ENCODE measurements at places on chromosomes 4 and X.
A peak's percentile ranks its signal among the peaks of the same experiment; 100 is the strongest.

- no peak overlapping the region for H3K27ac ChIP-seq
- no peak overlapping the region for H3K4me3 ChIP-seq
- H3K4me1 ChIP-seq, result no peaks in the 10 kb centered on the region
- peaks cover 5% of the 10 kb centered on the region for H3K27me3 ChIP-seq
- no peaks in the 10 kb centered on the region for H3K36me3 ChIP-seq
Measured at GRCh38 chrX:38661103-38661441, 99.7 kb downstream of the TSPAN7 start.

GRCh38 chr4:22707390-22707789, 14.7 kb downstream of the GBA3 start:
- H3K36me3 ChIP-seq, result no peaks in the 10 kb centered on the region
- H3K4me3 ChIP-seq, result no peak overlapping the region
- DNase-seq, result no peak
- no peaks in the 10 kb centered on the region for H3K4me1 ChIP-seq
- no peaks in the 10 kb centered on the region for H3K27me3 ChIP-seq
- H3K27ac ChIP-seq, result no peak overlapping the region

DNA sequence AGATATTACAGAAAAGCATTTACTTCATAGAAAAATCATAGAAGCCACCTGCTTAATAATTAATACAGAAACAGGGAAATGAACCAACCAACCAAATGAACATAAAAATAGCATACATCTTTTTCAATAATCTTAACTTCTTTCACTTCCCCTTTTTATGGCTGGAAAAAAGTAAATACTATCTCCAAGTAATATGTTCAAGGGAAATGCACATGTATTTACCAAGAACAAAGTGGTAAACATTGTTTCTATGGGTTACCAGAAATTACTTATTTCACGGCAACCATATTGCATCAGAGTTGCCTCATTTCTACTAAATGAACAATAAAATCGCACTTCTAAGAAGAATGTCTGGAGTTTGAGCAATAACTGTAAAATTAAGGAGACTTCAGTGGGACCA, 321.3 kb downstream of the TMA16 start:
- no peak overlapping the region for H3K27ac ChIP-seq
- H3K4me3 ChIP-seq, result no peak overlapping the region

DNA sequence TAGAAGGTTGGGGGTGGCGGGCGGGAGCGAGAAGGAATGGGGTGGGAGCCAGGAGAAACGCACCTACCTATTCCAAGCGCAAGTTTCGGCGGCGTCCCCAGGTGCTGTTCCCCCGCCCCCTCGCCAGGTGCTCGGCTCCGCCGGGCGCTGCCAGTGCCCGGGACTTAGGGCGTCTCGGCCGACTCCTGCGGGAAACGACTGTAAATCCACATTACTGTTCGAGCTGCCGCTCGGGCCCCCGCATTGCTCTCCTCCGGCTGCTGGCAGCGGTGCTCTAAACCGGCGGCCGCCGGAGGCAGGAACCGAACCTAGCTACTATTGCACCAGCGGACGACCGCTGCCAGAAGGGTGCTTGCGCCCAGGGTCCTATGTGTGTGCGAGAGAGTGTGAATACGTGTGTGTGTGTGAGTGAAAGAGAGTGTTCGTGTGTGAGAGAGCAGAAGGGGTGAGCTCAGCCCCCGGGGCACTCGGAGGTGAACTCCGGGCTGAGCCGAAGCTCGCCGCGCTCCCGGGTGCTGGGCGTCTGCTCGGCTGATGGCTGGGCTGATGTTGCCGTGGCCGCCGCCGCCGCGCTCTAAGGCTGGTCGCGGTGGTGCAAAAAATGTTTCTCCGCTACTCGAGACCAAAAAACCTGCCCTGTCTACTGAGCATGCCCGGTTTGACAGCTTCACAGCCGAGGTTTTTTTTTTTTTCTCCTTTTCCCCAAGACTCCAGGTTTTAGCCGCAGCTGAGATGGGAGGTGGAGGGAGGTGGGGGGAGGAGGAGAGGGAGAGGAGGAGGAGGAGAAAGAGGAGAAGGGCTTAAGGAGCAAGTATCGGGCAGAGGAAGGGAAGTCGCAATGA, 115.7 kb upstream of the TEX13C start:
- no peaks in the 10 kb centered on the region for H3K4me1 ChIP-seq
- H3K4me3 ChIP-seq, result no peak overlapping the region
- no peaks in the 10 kb centered on the region for H3K36me3 ChIP-seq

DNA sequence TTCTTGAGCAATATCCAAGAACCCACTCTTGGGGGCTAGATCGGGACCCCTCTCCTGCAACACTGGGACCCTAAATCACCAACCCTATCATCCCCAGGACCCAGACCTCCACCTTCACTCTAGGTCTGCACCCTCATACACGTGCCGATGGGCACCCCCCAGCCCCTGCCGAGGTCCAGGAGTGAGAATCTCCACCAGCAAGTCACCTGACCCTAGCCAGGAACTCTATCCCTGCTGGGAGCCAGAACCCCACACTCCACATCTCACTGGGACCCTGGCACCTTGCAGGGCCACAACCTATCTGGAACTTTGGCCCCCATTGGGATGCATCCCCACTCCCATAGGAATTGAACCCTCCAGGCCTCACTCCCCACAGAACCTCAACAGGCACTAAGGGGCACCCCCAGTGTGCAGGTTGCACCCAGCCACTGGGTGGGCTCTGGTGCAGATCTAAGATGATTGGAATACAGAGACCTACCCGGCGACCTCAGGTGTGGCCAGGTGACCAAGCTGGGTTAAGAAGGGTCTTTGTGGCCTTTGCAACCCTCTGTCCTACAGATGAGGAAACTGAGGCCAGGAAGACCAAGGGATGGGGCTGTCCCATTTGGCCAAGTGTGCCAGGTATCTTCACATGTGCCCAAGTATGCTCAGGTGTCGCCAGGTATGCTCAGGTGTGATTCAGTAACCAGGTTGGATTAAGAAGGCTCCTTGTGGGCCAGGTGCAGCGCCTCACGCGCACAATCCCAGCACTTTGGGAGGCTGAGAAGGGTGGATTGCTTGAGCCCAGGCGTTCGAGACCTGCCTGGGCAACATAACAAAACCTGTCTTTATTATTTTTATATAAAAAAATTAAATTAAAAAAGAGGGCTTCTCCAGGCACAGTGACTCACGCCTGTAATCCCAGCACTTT, 3.1 kb upstream of the DHRSX start:
- H3K4me1 ChIP-seq, result peaks cover 7% of the 10 kb centered on the region
- H3K27ac ChIP-seq, result no peak overlapping the region
- DNase-seq, result no peak

DNA sequence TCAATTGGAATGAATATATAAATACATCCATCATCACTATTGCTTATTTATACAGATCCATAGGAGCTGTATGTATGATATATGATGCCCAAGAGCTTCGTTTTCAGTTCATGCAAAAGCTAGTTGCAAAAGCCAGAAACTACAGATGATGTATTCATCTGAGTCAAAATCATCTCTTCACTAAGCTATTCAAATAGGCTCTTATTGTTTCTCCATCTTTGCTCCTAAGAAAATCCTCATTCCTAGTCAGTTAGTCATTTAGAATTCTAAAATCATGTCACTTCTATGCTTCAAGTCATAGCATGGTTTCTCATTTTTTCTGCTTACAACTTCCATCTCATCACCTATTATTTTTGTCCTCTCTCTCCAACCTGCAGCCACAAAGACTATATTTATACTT, 300.1 kb upstream of the TRAM1L1 start:
- H3K36me3 ChIP-seq, result no peaks in the 10 kb centered on the region
- H3K4me3 ChIP-seq, result no peak overlapping the region
- no peaks in the 10 kb centered on the region for H3K27me3 ChIP-seq
- no peak overlapping the region for H3K27ac ChIP-seq

- peaks cover 7% of the 10 kb centered on the region for H3K4me1 ChIP-seq
- peaks cover 11% of the 10 kb centered on the region for H3K36me3 ChIP-seq
- peak; percentile 52 for DNase-seq
- H3K27ac ChIP-seq, result peak overlapping the region; percentile 90
Measured at GRCh38 chr4:56909086-56909894, 1.6 kb downstream of the REST start.

GRCh38 chr4:106986486-106986885, 49.6 kb downstream of the DKK2 start:
- no peak for DNase-seq
- H3K4me3 ChIP-seq, result no peak overlapping the region
- no peak overlapping the region for H3K27ac ChIP-seq
- H3K4me1 ChIP-seq, result no peaks in the 10 kb centered on the region
- H3K36me3 ChIP-seq, result no peaks in the 10 kb centered on the region

DNA sequence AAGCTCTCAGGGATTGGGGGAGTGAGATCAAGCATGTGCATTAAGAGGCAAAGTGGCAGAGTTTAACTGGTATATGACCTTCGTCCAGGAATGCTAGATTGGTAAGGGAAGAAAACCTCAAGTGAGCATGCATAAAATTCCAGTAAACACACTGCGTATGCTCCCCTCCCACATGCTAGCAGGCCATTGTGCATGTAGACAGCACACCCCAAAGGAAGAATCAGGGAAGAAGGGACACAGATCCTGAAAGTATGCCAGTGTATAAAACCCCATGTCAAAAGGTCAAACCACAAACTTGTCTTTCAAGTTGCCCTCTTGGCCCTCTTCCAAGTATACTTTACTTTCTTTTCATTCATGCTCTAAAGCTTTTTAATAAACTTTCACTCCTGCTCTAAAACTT, 405.2 kb upstream of the CNKSR2 start:
- no peaks in the 10 kb centered on the region for H3K36me3 ChIP-seq
- no peak overlapping the region for H3K27ac ChIP-seq
- no peaks in the 10 kb centered on the region for H3K27me3 ChIP-seq
- H3K4me1 ChIP-seq, result no peaks in the 10 kb centered on the region
- no peak for DNase-seq

DNA sequence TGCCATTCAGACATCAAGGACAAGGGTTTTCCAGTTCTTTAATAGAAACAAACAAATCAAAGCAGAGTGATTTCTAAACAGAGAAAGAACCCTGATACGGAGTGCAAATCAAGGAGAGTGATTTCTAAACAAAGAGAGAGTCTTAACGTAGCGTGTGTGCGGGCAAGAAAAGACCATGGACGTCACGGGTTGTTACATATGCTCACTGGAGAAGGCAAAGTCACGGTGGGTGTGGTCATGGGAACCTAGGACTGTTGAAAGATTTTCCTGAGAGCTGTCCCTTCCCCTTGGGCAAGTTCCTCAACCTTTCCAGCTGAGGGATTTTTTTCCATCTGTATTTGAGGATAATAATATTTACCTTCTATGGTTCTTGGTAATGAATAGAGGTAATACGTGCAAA, 95.0 kb upstream of the SLC34A2 start:
- H3K27ac ChIP-seq, result no peak overlapping the region
- no peak for DNase-seq
- H3K4me3 ChIP-seq, result no peak overlapping the region
- no peaks in the 10 kb centered on the region for H3K4me1 ChIP-seq
- H3K36me3 ChIP-seq, result no peaks in the 10 kb centered on the region

GRCh38 chrX:104482757-104483156, 83.2 kb upstream of the IL1RAPL2 start:
- no peaks in the 10 kb centered on the region for H3K4me1 ChIP-seq
- no peaks in the 10 kb centered on the region for H3K36me3 ChIP-seq
- no peaks in the 10 kb centered on the region for H3K27me3 ChIP-seq
- no peak for DNase-seq

DNA sequence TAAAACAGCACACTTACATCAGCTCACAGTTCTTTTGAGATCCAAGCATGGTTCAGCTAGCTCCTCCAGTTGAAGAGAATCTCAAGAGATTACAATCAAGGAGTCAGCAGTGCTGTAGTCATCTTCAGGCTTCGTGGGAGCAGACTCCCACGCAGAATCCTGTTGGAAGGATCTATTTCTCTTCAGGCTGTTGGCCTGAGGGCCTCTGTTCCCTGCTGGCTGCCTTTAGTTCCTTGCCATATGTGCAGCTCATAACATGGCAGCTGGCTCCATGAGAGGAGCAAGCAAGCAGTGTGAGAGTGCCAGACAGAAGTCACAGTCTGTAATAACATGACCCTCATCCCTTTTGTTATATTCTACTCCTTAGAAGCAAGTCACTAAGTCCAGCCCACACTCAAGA, 168.6 kb downstream of the COX18 start:
- DNase-seq, result peak; percentile 16
- H3K27ac ChIP-seq, result no peak overlapping the region
- H3K4me1 ChIP-seq, result no peaks in the 10 kb centered on the region
- H3K36me3 ChIP-seq, result no peaks in the 10 kb centered on the region
- H3K27me3 ChIP-seq, result no peaks in the 10 kb centered on the region

- no peak overlapping the region for H3K4me3 ChIP-seq
- H3K36me3 ChIP-seq, result no peaks in the 10 kb centered on the region
- 0 out of 2 replicates have a peak, but pooled peaks cover 2% of the 10 kb centered on the region for H3K4me1 ChIP-seq
- H3K27me3 ChIP-seq, result no peaks in the 10 kb centered on the region
Measured at GRCh38 chr4:139207873-139208403, 30.9 kb upstream of the ELF2 start.

GRCh38 chrX:105697984-105698781, 124.2 kb upstream of the NRK start:
- H3K27me3 ChIP-seq, result no peaks in the 10 kb centered on the region
- no peak for DNase-seq
- no peak overlapping the region for H3K27ac ChIP-seq
- H3K36me3 ChIP-seq, result no peaks in the 10 kb centered on the region
- no peaks in the 10 kb centered on the region for H3K4me1 ChIP-seq

DNA sequence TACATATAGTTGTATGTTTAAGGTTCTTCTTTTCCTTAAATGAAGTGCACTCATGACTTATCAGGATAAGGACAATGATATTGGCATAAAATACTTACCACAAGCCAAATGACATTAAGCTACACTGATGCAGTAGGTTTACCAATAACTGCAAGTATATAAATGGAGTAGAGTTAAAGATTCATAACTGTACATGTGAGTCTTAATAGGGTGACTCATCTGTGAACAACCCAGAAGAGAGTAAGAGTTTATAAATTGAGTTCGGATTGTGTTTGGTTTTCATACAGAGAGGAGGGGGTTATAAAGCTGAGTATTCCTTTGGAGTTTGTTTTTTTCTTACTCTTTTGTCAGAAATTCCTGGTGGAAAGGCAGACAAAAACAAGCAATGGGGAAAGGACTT, 144.8 kb downstream of the TLL1 start:
- no peak overlapping the region for H3K27ac ChIP-seq
- DNase-seq, result no peak
- no peaks in the 10 kb centered on the region for H3K27me3 ChIP-seq
- no peaks in the 10 kb centered on the region for H3K36me3 ChIP-seq
- no peak overlapping the region for H3K4me3 ChIP-seq

- H3K27ac ChIP-seq, result peak overlapping the region; percentile 71
- no peak overlapping the region for H3K4me3 ChIP-seq
- H3K4me1 ChIP-seq, result peaks cover 16% of the 10 kb centered on the region
- no peaks in the 10 kb centered on the region for H3K27me3 ChIP-seq
- peak; percentile 94 for DNase-seq
- no peaks in the 10 kb centered on the region for H3K36me3 ChIP-seq
Measured at GRCh38 chr4:38162240-38162784, 202.1 kb downstream of the PTTG2 start.

- H3K4me3 ChIP-seq, result no peak overlapping the region
- H3K27me3 ChIP-seq, result no peaks in the 10 kb centered on the region
Measured at GRCh38 chr4:177008836-177009501, 216.2 kb upstream of the VEGFC start.

GRCh38 chrX:109696146-109696740, 36.8 kb downstream of the ACSL4 start:
- H3K4me1 ChIP-seq, result peaks cover 2% of the 10 kb centered on the region
- DNase-seq, result no peak
- no peak overlapping the region for H3K27ac ChIP-seq

GRCh38 chrX:95318882-95319281, 1365.8 kb upstream of the DIAPH2 start:
- H3K27ac ChIP-seq, result no peak overlapping the region
- H3K36me3 ChIP-seq, result no peaks in the 10 kb centered on the region
- no peak for DNase-seq
- no peaks in the 10 kb centered on the region for H3K27me3 ChIP-seq

GRCh38 chr4:73447671-73448070, 11.7 kb downstream of the AFP start:
- peaks cover 2% of the 10 kb centered on the region for H3K27me3 ChIP-seq
- peak; percentile 56 for DNase-seq
- no peak overlapping the region for H3K4me3 ChIP-seq
- no peak overlapping the region for H3K27ac ChIP-seq
